ENCODE measurements at places on chromosomes 12 and 14. TPM values are rescaled to one million over a fixed set of nuclear protein-coding genes. Genes with fewer than 3 reads are reported as not detected.

- DNase-seq: no peak
These were observed 4.9 kb downstream of the GALNT6 start for GRCh38 chr12:51386351-51386750.

GRCh38 chr12:68012712-68013111 is 23.5 kb downstream of the IFNG-AS1 start:
- no peak for DNase-seq

DNA sequence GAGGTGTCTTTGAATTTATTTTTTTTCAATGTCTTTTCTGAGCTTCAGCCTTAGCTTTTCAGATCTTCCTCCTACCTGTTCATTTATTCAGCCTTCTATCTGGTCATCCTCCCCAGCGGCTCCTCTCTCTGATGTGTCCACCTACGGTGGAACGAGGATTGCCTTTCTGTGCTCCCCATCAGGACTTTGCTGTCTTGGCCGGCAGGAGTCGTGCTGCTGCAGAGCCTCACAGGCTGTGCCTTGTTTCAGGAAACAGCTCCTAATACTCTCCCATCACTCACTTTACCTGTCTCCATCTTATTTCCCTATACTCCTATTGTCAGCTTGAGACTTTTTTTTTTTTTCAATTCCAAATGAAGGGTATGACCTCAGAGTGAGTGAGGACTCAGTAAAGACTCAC is 76.9 kb downstream of the KICS2 start:
- peak; percentile 9 for DNase-seq

- no peak for DNase-seq
These were observed 172.2 kb downstream of the FLRT2 start for GRCh38 chr14:85702191-85702590.

DNA sequence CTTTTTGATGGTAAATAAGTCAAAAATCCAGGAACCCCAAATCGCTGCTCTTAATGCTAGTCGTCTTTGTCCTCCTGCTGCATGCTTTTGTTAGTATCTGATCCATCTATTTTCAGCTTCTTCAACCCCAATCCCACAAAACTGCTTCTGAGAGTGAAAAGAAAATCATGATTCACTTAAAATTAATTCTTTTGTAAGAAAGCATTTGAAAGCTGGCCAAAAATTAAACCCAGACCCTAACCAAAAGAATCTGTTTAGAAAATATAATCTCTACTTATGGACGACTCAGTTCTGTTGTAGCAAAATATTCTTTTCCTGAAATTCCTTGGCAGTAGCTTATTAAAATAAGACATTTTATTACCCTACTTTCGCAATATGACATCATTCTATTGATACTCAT is 443.6 kb upstream of the SYT1 start:
- DNase-seq: no peak

DNA sequence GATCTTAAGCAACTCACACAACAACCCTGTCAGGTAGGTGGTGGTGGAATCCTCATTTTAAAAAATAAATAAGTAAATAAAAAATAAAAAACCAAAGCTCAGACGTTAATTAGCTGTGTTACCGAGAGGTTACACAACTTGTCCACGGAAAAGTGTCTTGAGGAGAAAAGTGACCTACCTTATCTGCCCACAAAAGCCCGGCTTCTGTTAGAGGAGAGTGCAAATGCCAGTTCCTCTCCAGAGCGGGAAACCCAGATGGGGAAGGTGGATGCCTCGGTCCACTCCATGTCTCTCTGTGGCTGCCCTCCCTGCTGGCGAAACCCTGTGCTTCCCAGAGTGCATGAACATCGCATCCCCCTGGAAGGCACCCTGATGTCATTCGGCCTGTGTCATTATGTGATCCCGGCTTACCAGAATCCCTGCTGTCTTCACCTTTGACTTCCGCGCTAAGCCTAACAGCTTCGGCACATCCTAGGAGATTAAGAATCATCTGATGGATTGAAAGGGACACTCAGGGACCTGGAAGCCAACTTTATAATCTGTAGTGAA is 6.4 kb downstream of the MLXIP start:
- DNase-seq: peak; percentile 81

DNA sequence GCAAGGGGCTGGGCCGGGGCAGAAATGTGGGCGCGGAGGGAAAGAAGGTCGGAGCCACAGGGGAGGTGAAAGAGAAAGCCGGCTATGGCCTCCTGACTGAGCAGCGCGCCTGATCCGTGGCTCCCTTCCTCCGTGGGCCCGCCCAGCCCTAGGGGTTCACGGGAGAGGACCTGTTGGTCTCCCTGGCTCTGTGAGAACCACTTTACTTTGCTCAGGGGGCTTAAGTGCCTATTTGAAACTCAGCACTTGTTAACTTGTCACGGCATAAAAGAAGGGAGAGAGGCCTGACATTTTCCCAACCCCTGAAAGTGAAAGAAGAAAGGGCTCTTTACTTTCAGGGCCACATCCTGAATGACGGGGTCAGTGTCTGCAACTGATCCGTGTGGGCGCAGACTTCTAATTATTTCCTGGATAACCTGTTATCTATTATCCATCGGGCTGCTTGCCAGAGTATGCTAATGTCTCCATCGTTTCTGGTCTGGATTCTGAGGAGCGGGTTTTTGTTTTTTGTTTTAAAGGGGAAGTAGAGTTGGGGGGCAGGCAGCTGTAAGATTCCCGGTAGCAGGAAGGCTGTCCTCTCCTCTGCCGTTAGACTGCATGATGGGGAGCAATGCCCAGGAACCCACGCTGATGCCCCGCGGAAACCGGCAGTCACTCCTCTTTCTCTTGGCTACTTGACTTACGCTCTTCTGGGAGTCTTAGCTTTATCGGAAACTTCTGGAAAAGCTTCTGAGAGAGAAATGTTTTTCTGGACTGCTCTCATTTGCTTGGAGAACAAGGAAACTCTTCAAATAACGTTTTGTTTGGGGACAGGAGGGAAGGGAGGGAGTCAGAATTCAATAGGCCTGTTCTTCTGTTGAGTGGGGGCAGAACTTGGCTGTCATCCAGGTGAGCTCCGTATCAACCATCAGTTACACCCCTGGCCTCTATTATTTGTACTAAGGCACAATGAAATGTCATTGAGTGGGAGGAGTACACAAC is 127.7 kb upstream of the MAX start:
- peak; percentile 68 for DNase-seq

DNA sequence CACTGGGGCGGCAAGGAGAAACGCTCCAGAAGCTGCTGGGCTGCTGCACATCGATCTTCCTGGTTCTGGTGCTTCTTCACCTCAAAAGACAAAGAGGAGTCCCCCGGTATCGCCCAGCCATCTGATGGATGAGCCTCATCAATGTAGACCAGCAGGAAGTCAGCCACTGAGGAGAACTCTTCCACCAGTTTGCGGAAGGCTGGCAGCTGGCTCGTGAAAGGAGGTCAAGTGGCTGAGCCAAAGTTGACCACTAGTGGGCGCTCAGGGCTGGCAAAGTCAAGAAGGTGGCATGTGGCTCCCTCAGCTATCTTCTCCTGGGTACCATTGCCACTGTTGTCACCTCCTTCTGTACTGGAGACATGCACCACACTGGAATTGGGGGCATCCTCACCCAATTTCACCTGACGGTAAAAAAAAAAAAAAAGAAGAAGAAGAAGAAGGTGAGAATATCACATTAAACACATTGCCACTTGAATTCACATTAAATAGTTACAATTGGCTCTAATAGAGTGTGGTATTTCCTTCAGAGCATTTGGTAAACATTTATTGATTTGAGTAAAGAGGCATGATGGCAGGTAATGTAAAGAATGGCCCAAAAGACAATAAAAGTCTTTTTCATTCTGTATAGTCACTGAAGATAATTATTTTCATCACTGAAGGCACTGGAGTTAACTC is 8.3 kb downstream of the DIO2 start:
- DNase-seq: peak; percentile 40

DNA sequence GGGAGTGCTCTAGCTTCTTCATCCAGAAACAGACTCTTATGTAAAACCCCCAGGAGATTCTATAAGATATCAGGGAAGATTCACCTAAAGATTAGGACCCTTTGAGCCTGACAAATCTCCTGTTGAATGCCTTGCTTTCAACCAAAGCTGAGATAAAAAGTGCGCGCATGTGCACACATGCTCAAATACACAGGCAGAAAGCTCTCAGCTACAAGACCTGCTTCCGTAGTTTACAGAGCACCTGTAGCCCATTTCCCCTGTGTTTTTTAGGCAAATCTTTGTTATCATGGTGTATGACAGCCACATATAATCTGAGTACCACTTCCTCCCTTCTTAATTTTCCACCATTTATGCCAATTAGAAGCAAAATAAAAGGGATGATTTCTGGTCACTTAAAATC is 866.9 kb downstream of the NRXN3 start:
- DNase-seq: no peak

The ACOT4 gene
- total RNA-seq: not detected

Measured in neural progenitor cell (in vitro differentiated cells).